ENCODE measurements at places on chromosomes 2 and 18. TPM values are rescaled to one million over a fixed set of nuclear protein-coding genes. Genes with fewer than 3 reads are reported as not detected.

GRCh38 chr18:62118328-62118727 is 68.5 kb downstream of the PIGN start:
- no peaks in the 10 kb centered on the region for H3K4me1 ChIP-seq
- no peaks in the 10 kb centered on the region for H3K27me3 ChIP-seq
- H3K4me3 ChIP-seq, result no peak overlapping the region
- no peak overlapping the region for H3K27ac ChIP-seq
- DNase-seq, result no peak

DCC gene
- total RNA-seq, result not detected

HOXD4 gene
- total RNA-seq, result not detected

GRCh38 chr2:63631501-63631900 is 42.7 kb downstream of the MDH1 start:
- no peak overlapping the region for H3K4me3 ChIP-seq
- no peaks in the 10 kb centered on the region for H3K27me3 ChIP-seq
- no peak for DNase-seq
- no peak overlapping the region for H3K27ac ChIP-seq
- H3K4me1 ChIP-seq, result no peaks in the 10 kb centered on the region

SERPINB7 gene
- total RNA-seq, result not detected

Data from B cell (primary cell).